Activated CD4-positive, alpha-beta T cell treated with anti-CD3 and anti-CD28 coated beads, Interleukin-2, amount 50 U/mL, for 24 hours (primary cell): ENCODE measurements at places on chromosomes 7 and 10.

- DNase-seq: no peak
Observed at GRCh38 chr7:121211253-121211652, 117.5 kb upstream of the WNT16 start.

- DNase-seq: no peak
Observed at GRCh38 chr10:34003561-34003960, 669.1 kb upstream of the NRP1 start.

DNA sequence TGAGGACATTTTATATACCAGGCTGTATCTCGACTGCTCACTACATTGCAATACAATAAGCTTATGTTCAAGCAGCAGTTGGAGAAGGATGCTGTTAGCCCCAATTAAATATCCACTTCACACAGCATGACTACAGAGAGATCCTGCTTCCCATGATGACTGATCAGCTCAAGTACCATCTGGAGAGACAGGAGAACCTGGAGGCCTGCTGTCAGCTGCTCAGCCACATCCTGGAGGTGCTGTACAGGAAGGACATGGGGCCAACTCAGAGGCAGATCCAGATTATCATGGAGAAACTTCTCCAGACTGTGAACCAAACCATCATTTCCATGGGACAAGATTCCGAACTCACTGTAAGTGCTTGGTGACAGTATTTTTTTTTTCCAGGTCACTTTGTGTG, 22.5 kb downstream of the RNF133 start:
- no peak for DNase-seq

- DNase-seq: no peak
Observed at GRCh38 chr10:4202938-4203337, 417.9 kb upstream of the KLF6 start.

GRCh38 chr7:41294556-41295454, 408.1 kb downstream of the INHBA start:
- DNase-seq: no peak

GRCh38 chr7:117435475-117436043, 8.3 kb upstream of the ASZ1 start:
- DNase-seq: no peak

DNA sequence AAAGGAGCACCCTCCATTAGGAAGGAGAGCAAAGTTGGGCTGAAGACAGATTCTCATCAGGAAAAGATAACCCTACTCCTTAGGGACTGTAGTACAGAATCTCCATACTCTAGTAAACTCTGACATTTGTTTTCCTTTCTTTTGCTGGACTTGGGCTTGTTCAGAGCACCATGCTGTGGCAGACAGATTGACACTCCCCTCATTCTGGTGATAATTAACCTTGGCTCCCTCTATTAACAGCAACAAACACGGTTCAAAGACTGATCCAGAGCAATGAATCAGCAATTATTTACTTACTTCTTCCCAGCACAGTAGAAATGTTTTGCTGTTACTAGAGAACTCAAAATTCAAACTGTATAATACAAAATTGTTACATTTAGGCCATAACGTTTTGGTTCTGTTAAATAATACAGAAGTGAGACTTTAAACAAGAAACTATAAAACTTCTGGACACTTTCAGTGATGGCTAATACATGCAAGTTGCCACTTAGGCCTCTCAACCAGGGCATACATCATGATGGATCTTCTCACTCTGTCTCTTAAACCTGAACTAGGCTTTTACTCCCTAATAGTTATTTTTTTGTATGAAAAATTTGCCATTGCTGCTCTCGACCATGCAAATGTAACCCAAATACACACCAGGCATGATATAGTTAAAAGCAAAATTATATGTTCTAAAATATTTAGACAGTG, 639.0 kb downstream of the IPMK start:
- no peak for DNase-seq

DNA sequence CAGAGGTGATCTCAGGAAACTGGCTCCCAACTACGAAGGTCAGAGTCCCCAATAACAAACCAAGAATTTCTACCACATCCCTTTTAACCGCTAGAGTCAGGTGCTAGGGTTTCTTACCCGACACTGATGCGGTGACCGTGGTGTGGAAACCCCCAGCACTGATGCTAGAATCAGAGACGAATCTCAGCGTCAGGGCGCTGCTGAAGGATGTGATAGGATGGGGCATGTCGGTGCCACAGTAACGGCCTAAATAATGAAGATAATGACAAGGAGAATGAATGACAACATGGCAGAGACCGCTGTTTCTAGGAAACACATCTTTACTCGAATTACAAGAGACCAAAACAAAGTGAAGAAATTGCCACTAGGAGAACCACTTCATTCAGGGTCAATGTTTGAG, 131.1 kb upstream of the RSU1 start:
- DNase-seq: no peak

- no peak for DNase-seq
Observed at GRCh38 chr7:11486271-11486670, 345.7 kb downstream of the THSD7A start.

GRCh38 chr7:74672343-74672915, 14.9 kb downstream of the GTF2I start:
- DNase-seq: no peak

DNA sequence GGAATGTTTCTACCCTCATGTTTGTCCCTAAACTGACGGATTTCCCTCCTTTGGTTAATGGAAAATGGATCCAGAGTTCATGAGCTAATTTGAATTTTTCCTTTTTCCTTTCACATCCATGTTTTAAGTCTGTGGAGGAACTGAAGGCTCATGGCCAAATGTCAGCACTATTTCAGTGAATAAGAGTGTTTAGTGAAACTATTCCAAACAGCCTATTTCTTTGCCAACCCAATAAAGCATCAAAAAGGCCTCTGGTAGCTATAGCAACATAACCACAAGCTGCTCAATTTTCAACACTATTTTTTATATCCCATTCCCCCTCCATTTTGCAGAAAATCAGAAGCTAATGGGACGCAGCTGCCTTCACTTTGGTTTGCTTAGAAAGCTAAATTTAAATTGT, 1454.1 kb downstream of the GATA3 start:
- no peak for DNase-seq

DNA sequence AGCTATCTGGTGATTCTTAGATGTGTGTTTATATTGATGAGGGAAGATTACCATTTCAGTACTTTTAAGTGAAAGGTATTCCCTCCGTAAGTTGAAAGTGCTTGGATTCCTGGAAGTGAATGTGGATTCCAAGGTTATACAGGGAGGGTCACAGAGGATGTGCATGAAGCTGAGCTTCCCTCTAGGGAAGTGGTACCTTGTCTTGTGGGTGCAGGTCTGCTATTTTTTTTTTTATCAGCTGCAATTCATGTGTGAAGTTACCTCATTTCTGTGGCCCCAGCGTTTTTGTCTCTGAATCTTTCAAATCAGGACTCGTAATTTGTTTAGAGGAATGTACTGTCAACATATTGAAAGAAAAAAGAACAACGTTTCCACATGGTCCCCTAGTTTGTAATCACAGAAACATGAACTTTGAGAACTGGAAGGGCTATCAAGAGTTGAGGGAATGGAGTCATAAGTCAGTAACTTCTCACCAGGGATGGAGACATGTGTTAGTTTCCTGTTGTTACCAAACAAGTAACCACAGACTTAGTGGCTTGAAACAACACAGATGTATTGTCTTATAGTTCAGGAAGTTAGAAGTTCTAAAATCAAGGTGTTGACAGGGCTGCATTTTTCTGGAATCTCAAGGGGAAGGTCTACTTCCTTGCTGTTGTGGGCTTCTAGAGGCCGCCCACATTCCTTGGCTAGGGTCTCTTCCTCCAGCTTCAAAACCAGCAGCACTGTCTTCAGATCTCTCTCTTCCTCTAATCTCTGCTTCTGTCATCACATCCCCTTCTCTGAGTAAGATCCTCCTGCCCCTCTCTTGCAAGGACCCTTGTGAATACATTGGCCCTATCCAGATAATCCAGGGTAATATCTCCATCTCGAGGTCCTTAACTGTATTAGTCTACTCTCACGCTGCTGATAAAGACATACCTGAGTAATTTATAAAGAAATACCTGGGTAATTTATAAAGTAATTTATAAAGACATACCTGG, 64.4 kb downstream of the RAB18 start:
- DNase-seq: no peak

- no peak for DNase-seq
Observed at GRCh38 chr10:79028451-79029010, 40.2 kb upstream of the ZMIZ1 start.

- DNase-seq: peak; percentile 63
Observed at GRCh38 chr7:873367-874002, 2.9 kb upstream of the GET4 start.

GRCh38 chr10:11397077-11397965, 214.1 kb downstream of the USP6NL start:
- no peak for DNase-seq

- no peak for DNase-seq
Observed at GRCh38 chr10:89591111-89591795, 53.8 kb downstream of the PANK1 start.
